ENCODE measurements at places on chromosomes 5 and 9.

DNA sequence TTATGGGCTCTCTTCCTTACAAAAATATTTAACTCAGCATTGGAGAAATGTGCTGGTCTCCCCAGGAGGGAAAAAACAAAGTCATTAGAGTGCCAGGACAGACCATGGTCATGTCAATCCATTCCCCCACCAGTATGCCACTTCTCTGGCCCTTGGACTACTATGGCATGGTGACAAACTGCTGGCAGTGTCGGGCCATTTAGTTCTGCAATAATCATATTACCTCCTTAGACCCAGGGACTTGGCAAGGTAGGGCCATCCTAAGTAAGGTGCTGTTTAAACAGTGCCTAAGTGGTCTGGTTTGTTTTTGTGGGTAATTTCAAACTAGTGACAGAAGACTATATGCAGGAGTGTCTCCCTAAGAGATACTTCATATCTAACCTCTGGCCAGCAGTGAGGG, 177.8 kb upstream of the STK32A start:
- DNase-seq: no peak

- no peak for DNase-seq
Measured at GRCh38 chr9:107810461-107810961, 320.9 kb upstream of the KLF4 start.

DNA sequence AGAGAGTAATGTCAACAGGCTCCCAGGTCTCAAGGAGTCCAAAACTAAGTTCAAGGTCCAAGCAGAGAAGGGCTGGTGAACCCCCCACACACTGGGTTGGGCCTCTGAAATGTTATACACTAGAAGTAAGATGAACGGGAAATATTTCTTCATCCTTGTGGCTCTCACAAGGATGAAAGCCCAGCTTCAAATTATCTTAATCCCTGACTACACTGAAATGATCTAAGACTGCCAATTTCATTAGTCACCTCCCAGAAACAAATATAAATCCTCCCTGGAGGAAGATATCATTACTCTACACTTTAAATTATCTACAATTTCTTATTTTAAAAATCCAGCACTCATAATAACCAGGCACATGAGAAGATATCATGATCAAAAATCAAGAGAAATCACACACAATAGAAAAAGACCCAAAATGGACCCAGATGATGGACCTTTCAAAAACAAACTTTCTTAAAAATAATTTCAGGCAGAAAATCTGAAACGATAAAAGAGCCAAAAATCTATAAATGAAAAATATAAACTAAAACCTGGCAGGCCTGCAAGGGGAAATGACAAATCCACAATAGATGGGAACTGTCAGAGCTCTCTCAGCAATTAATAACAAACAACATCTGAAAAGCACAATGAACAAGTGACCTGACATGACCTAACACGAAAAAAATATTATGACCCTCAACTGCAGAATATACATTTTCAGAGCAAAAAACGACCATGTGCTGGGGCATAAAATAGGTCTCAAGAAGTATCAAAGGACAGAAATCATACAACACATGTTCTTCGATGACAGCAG, 117.4 kb downstream of the GPR21 start:
- no peak for DNase-seq

- no peak for DNase-seq
Measured at GRCh38 chr9:128712451-128713410, 10.4 kb downstream of the PKN3 start.

DNA sequence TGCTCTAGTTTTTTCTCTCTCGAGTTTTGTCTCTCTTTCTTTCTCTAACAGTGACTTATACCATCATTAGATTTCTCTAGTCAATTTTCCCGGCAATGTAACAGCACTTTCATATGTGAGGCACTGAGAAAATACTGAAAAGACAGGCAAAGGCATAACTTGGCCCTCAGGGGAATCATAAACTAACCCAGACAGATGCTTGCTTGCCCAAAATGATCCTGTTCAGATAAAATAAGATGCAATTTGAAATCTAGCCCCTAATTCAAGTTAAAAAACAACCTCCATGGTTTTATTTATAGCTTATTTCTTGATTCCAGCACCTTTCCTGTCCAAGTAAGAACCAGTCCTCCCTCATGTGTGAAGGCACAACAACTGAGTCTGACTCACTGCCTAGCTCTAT, 294.6 kb downstream of the GAS1 start:
- DNase-seq: no peak

DNA sequence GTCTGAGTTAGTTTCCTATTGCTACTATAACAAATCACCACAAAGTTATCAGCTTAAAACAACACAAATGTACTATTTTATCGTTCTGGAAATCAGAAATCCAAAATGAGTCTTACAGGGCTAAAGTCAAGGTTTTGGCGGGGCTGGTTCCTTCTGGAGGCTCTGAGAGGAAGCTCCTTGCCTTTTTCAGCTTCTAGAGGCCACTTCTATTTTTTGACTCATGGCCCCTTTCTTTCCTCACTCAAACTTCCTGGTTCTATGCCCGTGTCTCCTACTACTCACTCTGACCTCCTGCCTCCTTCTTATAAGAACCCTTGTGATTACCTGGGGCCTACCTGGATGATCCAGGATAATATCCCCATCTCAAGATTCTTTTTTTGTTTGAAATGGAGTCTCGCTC, 48.2 kb downstream of the GABBR2 start:
- DNase-seq: no peak

DNA sequence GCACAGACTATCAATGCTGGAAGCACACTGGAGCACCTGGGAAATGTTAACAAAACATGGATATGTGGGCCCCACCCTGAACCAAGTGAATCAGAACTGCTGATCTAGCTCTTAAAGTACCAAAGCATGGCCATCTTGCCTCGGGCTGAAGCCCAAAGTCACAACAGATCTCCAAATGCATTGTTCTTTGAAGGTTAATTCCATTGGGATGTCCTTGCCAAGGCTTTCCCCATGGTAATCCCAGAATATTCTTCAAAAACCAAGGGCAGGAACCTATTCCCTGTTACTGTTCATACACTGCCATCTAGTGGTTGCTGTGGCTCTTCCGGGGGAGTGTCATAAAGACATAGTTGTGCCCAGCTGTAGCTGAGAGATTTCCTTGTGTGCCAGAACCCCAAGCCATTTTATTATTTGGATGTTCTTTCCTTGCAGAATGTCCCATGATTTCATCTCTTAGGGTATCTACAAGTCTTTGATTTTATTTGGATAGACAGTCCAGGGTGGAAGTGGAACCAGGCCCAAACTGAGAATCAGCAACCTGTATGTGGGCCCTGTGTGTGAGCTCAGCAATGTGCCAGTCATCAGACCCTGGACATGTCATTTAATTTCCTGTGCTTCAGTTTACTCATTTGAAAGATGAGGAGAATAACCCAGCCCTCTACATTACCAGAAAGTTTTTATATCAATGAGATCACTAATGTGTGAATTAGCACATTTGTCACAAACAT, 290.0 kb downstream of the ACTL7B start:
- peak; percentile 73 for DNase-seq

GRCh38 chr5:132370181-132370970, 866 bp downstream of the SLC22A5 start:
- no peak for DNase-seq
